ENCODE measurements at places on chromosomes 1 and 21. TPM values are rescaled to one million over a fixed set of nuclear protein-coding genes. Genes with fewer than 3 reads are reported as not detected.

DNA sequence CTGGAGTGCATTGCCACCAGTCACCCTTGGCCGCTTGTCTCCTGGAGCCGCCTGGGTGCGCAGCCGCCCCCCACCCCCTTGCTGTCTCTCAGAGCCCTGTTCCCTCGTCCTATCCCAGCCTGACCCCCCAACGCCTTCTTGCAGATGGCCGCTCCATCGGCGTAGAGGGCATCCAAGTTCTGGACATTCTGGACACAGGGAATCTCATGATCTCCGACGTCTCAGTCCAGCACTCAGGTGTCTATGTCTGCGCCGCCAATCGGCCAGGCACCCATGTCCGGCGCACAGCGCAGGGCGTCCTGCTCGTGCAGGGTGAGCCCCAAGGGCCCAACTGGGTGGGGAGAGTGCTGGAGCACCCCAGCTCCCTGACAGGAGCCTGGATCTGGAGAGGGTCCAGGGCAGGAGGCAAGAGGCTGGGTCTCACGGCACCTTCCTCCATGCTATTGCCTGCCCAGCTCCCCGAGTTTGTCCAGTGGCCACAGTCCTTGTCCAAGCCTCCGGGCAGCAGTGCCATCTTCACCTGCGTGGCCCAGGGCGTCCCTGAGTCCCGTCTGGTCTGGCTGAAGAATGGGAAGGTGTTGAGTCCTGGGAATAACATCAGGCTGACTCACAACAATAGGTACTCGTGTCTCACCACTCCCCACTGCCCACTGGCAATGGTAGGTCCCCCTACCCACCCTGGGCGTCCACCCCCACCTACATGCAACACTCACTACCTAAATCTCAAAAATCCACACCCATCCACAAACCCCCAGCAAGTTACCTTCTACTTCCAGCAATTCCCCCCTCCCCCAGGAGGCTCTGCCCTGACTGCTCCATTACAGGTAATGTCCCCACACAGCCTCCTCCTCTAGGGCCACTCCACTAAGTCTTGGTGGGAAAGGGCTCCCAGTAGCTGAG lies 24.6 kb downstream of the SLC27A3 start:
- no peak for DNase-seq

GRCh38 chr1:229857585-229857984 lies 209.5 kb upstream of the GALNT2 start:
- DNase-seq: no peak

DNA sequence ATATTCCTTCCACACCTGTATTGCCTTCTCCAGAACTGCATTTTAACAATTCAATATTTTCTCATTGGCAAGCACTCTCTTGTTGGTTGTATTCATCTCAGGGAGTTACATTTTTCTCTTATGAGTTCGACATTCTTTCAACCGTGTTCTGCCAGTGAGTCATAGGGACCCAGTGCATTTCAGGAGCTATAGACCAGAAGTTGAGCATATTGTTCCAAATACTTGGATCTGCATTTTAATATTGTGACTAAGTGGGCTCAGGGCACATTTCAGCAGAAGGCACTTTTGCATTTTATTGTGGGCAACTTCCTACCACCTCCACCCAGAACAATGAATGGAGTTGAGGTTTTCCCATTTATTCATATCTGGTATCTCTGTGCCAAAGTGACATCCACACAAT lies 132.8 kb downstream of the TNFSF18 start:
- peak; percentile 100 for DNase-seq

GRCh38 chr1:222761083-222761482 lies 24.1 kb downstream of the FAM177B start:
- no peak for DNase-seq

GRCh38 chr1:171507435-171507834 lies 22.1 kb downstream of the PRRC2C start:
- DNase-seq: no peak

The AKR7A3 gene
- 0.40 TPM for total RNA-seq

- peak; percentile 83 for DNase-seq
Measured at GRCh38 chr1:93447481-93448291, at the start of gene FNBP1L. Gene FNBP1L, plus strand, starts transcription at chr1:93448118. Its CDS starts 164 bp downstream, at chr1:93448282.

The C8A gene
- not detected for total RNA-seq
